ENCODE measurements at places on chromosomes 6 and 20. TPM values are rescaled to one million over a fixed set of nuclear protein-coding genes. Genes with fewer than 3 reads are reported as not detected.

Gene LPIN3
- total RNA-seq, result 14.9 TPM

Gene PBX2
- 63.8 TPM for total RNA-seq

Gene RNF5
- 133 TPM for total RNA-seq

Gene SLC44A4
- 92.0 TPM for total RNA-seq

Gene ZNF165
- total RNA-seq, result 9.4 TPM

Gene CLIC5
- 12.9 TPM for total RNA-seq

DNA sequence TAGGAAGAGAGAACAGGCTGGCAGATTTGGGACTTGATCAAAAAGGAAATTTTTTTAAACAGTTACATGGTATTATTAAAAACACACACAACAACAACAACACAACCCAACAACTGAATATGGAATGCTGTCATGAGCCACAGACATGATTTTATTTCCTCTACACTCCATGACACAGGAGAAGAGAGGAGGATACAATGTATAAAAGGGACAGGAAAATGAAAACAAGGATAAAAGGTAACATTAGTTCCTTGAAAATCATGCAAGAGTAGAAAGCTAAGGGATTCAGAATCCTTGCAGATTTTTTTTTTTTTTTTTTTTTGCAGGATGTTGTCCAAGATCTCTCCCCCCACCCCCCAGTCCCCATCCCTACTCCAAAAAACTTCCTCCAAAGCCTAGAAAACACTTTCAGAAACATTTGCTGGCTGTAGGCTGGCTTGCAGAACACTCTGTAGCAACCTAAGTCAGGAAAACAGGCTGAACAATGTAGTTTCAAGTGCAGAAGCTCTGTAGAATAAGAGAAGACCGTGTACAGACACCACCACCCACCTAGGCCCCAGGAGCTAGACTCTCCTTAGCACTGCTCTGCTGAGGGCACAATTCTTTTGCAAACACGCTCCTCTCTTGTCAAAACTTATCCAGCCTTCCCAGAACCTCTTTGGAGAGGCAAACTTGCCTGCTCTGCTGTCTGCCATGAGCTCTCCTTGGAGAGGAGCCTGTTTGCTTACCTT is 845 bp downstream of the ZMYND8 start:
- no peak overlapping the region for H3K4me3 ChIP-seq
- H3K4me1 ChIP-seq, result peaks cover 94% of the 10 kb centered on the region
- H3K27me3 ChIP-seq, result no peaks in the 10 kb centered on the region
- no peak for DNase-seq
- H3K36me3 ChIP-seq, result no peaks in the 10 kb centered on the region

DNA sequence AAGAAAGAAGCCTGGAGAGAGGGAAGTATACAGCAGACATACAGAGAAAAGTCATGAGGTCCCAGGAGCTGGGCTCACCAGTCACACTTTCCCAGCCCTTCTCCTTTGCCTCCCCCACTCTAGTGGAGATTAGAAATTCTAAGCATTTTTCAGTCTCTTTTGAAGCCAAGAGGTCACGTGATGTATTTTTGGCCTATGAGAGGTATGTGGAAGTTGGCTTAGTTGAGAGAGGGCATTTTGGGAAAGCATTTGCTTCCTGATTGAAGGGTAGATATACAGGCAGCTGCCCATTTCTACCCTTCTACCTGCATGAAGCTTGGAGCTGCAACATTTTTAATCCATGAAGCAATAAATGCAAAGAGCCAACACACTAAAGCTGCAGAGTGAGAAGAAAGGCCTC is 106.0 kb upstream of the TNFAIP3 start:
- no peak overlapping the region for H3K27ac ChIP-seq
- DNase-seq, result no peak
- no peak overlapping the region for H3K4me3 ChIP-seq
- H3K27me3 ChIP-seq, result no peaks in the 10 kb centered on the region

DNA sequence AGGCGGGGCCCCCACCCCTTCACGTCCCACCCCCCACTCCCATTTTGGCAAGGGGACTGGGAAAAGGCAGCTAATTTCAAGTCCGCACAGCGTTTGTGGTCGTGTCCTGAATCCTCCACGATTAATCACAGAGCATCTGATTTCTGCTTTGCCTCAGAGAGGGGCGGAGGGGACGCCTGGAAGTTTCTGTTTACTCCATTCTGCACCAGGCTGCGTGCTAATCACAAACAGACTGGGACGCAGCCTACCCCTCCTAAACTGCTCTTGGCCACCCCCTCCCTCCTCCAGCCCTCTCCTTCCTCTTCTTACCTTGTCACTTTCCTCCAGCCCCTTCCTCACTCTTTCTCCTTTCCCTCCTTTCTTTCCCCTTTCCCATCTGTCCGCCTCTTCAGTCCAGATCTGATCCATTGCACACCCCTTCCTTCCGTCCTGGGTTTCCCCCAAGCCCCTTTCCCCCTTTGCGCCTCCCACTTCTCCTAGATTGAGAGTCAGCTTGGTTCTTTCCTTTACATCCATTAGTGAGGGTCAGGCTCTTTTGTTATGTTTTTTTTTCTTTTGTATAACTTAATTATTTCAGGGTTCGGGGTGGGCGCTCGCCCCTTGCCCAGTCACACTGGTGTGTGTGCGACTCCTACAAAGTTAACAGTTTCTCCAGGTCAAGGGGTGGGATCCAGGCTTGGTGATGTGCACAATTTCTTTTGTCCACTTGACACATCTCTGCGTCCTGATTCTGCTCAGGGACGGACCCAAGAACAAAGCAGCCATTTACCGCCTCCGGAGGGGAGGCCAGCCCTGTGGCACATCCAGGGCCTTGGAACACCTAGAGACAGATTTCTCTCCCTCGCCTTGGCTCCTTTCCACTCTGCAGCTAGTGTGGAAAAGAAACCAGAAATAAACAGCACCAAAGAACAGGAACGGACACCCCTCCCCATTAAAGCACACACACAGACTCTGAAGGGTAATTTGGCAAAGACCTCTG is 520 bp upstream of the RIPOR3 start:
- H3K4me1 ChIP-seq, result peaks cover 31% of the 10 kb centered on the region
- H3K36me3 ChIP-seq, result no peaks in the 10 kb centered on the region
- H3K27ac ChIP-seq, result peak overlapping the region; percentile 75
- peak overlapping the region; percentile 23 for H3K4me3 ChIP-seq

GRCh38 chr20:4047614-4048013 is 32.3 kb upstream of the RNF24 start:
- H3K27me3 ChIP-seq, result no peaks in the 10 kb centered on the region
- DNase-seq, result no peak
- no peak overlapping the region for H3K4me3 ChIP-seq
- H3K4me1 ChIP-seq, result no peaks in the 10 kb centered on the region
- no peaks in the 10 kb centered on the region for H3K36me3 ChIP-seq
- H3K27ac ChIP-seq, result no peak overlapping the region

- no peak overlapping the region for H3K27ac ChIP-seq
- DNase-seq, result no peak
- no peak overlapping the region for H3K4me3 ChIP-seq
- H3K36me3 ChIP-seq, result no peaks in the 10 kb centered on the region
Measured at GRCh38 chr20:9142809-9143208, 73.9 kb downstream of the PLCB4 start.

GRCh38 chr6:17392978-17393891 is at the start of gene CAP2:
CAP2 (plus strand) TSS chr6:17393595; CDS start chr6:17421556, 27,961 bp downstream.
- no peaks in the 10 kb centered on the region for H3K36me3 ChIP-seq
- DNase-seq, result peak; percentile 82
- H3K4me1 ChIP-seq, result peaks cover 8% of the 10 kb centered on the region
- no peaks in the 10 kb centered on the region for H3K27me3 ChIP-seq

DNA sequence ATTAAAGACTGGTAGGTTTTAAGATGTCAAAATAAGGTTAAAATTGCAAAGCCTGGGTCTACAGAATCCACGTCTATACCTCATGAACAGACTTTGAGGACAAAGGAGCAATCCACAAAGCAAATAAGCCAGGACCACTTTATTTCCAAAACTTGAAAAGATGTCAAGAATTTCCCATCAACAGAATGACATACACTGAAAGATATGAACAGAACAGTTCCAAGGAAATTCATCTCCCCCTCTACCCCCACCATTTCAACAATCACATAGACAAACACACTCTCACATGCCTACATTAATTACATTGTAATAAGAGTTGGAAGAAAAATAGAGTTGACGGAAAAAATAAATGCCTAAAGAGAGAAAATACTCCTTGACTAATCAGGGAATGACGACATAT is 45.2 kb upstream of the NHSL1 start:
- H3K4me1 ChIP-seq, result peaks cover 34% of the 10 kb centered on the region
- DNase-seq, result no peak
- no peaks in the 10 kb centered on the region for H3K36me3 ChIP-seq
- no peaks in the 10 kb centered on the region for H3K27me3 ChIP-seq
- H3K4me3 ChIP-seq, result peak overlapping the region; percentile 1

GRCh38 chr6:27066802-27067201 is 180.7 kb upstream of the PRSS16 start:
- DNase-seq, result no peak
- no peak overlapping the region for H3K27ac ChIP-seq
- no peak overlapping the region for H3K4me3 ChIP-seq

DNA sequence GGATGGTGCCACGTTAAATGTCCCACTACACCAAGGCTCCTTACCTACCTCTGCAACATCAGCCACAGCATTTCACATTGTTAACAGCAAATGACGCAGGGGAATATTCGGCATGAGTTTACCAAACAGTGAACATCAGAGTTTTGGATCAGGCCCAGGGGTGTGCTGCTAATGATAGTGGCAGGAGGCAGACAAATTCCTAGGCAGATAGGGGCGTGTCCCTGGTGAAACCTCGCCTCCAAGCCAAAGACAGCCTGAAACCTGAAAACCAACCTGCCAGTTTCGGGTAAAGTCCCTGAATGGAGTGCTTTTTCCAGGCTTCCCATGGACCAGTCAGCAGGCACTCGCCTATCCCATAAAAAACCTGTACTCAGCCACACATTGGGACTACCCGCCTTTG is 133.6 kb downstream of the SH3BGRL2 start:
- no peak for DNase-seq
- no peak overlapping the region for H3K4me3 ChIP-seq
- H3K27me3 ChIP-seq, result no peaks in the 10 kb centered on the region
- H3K27ac ChIP-seq, result no peak overlapping the region
- no peaks in the 10 kb centered on the region for H3K36me3 ChIP-seq

DNA sequence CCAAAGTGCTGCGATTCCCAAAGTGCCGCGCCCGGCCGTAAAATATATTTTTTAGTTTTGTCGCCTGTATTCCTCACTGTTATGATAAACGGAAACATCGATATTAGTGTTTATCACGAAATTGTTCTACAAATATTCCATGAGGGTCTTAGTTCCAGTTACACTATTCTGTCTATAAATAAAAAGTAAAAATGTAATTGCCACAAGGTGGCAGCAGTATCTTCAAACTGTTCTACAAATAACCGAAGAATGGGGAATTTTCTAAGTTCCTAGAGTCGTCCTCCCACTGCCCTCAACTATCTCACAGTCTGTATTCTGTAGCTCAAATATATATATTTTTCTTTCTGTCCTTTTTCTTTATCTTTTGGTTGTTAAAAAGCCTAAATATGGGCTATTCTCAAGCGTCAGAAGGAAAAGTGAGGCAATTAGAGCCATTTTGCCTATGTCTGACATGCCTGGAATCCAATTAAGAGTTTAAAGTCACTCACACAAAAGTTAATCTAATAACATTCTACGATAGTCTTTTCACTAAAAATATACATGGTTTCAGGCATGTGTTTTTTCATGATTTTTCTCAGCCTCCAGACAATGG is 14.2 kb upstream of the FAM162B start:
- no peaks in the 10 kb centered on the region for H3K4me1 ChIP-seq
- no peaks in the 10 kb centered on the region for H3K27me3 ChIP-seq
- DNase-seq, result peak; percentile 70
- no peak overlapping the region for H3K4me3 ChIP-seq
- no peaks in the 10 kb centered on the region for H3K36me3 ChIP-seq

DNA sequence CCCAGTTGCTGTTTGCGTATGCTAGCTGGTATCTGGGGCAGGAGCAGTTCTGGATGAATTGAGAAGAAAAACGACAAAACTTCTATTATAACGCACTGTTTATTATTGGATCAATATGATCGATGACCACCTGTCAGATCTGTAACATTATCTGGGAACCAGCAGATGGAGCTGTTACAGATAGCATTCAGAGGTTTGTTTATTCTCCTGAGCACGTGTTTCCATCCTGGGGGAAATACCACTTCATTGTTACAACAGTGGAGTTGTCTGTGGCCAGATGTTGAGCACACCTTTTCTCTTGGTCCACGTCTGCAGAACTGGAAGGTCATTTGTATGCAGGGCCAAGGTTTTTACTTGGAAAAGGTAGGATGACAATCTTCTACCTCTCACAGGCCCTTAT is 16.0 kb upstream of the NKX2-2 start:
- DNase-seq, result no peak
- peaks cover 58% of the 10 kb centered on the region for H3K27me3 ChIP-seq
- no peaks in the 10 kb centered on the region for H3K4me1 ChIP-seq

GRCh38 chr6:53216301-53216700 is 67.7 kb upstream of the GCM1 start:
- DNase-seq, result no peak
- H3K4me3 ChIP-seq, result no peak overlapping the region
- no peak overlapping the region for H3K27ac ChIP-seq
- no peaks in the 10 kb centered on the region for H3K36me3 ChIP-seq

DNA sequence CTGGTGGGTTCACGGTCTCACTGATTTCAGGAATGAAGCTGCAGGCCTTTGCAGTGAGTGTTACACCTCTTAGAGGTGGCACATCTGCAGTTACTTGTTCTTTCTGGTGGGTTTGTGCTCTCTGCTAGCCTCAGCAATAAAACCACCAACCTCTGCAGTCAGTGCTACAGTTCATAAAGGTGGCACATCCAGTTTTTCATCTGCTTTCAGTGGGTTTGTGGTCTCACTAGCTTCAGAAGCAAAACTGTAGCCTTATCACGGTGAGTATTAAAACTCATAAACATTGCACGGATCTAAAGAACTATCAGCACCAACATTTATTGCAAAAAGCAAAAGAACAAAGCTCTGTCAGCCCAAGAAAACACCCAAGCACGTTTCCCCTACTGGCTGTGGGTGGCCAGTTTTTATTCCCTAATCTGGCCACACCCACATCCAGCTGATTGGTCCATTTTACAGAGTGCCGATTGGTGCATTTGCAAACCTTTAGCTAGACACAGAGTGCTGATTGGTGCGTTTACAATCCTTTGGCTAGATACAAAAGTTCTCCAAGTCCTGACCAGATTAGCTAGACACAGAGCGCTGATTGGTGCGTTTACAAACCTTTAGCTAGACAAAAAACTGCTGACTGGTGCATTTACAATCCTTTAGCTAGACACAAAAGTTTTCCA is 3.4 kb upstream of the TMEM14C start:
- DNase-seq, result no peak
- H3K4me1 ChIP-seq, result peaks cover 16% of the 10 kb centered on the region
- no peaks in the 10 kb centered on the region for H3K27me3 ChIP-seq
- no peak overlapping the region for H3K4me3 ChIP-seq
- peak overlapping the region; percentile 80 for H3K27ac ChIP-seq
- no peaks in the 10 kb centered on the region for H3K36me3 ChIP-seq

DNA sequence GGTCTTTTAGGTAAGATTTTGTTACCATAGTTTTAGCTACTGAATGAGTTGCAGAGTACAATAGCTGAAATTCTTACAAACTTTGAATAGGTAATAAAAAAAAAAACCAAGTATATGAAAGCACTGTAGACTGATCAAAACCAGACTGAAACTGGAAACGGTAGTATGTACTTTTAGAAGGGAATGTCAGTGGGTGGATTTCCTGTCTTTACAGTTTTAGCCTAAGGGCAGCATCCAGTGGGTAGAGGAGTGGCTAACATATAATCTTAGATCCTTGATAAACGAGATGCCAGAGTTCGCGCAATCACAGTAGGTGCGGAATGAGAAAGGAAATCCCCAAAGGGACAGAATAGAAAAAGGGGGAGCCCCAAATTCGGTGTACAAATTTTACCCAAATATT is 385.9 kb upstream of the RUNX2 start:
- H3K27ac ChIP-seq, result no peak overlapping the region
- H3K27me3 ChIP-seq, result no peaks in the 10 kb centered on the region
- no peak for DNase-seq
- H3K36me3 ChIP-seq, result no peaks in the 10 kb centered on the region
- no peak overlapping the region for H3K4me3 ChIP-seq

All from hepatocyte (in vitro differentiated cells).